ENCODE measurements at places on chromosomes 3 and 15.

- DNase-seq = no peak
Measured at GRCh38 chr15:53384417-53384816, 375.0 kb downstream of the WDR72 start.

GRCh38 chr15:78457101-78457500 lies 19.1 kb downstream of the IREB2 start:
- DNase-seq = no peak

DNA sequence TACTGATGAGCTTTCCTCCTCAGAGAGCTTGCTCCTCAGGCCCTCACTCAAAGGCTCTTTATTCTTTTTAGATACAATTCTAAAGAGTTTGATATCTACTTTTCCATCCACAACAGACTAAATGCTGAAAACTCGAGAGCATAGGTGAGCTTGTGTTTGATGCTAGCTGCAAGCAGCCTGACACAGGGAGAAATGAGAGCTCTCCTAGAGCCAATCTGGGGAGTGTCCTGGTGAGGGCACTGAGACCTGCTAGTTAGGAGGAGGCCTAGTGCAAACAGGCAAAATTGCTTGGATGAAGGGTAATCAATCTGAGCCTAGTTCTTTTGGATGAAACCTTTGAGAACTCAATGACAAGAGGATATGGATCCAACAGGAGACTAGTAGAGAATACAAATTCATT lies 300.8 kb downstream of the ZBTB20 start:
- no peak for DNase-seq

DNA sequence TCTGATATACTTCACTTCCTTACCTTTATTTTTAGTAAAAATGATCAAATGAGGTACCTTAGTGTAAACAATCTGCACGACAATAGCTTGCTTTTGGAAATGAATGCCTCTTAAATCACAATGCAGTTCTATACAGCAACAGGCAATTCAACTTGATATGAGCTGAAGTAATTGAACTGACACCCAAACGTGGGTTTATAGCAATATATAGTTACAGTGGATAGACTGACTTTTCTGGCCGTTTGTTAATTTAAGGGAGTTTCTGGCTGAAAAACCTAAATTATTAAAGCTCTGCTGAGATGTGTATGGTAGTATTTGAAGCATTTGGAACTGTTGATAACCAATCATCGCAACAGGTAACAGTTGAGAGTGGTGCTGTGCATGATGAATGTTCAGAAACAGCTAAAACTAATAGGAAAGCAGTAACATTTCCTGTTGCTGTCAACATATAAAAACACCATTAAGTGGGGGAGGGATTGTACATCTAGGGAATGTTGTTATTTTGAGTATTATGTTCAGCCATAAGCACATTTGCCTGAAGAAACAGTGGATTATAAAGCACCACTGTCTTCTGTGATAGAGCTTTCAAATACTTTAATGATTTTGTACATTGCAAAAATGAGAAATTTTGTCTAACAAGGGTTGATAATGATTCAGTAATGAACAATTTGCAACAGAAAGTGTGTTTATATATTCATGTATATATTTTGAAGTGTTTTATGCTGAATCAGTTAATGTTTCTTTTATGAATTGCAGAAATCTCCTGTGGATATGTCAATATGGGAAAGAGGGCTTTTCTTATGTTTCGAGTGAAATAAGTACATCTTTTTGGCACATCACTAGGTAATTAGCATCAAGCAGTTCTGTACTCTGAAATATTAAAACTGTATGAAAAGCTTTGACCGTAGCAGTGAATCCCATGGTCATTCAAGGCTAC lies 176.1 kb downstream of the TCF12 start:
- no peak for DNase-seq

GRCh38 chr3:172402892-172403643 lies 45.2 kb downstream of the GHSR start:
- no peak for DNase-seq

DNA sequence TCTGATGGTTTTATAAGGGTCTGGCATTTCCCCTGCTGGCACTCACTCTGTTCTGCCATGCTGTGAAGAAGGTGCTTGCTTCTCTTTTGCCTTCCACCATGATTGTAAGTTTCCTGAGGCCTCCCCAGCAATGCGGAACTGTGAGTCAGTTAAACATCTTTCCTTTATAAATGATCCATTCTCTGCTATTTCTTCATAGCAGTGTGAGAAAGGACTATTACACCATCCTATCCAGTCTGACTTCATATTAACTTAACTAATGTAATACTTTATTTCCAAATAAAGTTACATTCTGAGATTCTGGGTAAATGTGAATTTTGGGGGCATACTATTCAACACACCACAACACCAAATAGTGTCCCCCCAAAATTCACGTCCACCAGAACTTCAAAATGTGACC lies 22.2 kb upstream of the MAP3K13 start:
- DNase-seq = no peak

DNA sequence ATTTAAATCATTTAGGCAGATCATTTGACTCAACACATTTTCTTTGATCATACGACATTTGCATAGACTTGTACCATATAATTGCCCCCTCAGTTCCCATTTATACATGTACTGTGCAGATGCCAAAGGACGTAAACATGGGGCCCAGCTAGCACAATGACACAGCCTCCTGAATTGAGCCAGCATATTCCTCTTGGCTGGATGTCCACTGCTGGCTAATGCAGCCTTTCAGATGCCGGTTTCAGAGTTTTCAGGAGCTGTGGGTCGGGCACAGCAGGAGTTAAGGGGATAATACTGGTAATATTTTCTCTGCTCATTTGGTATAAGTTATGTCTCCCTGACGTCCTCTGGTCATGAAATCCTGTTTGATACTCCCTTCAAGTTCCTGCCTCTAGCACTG lies 39.4 kb downstream of the KAT2B start:
- no peak for DNase-seq

DNA sequence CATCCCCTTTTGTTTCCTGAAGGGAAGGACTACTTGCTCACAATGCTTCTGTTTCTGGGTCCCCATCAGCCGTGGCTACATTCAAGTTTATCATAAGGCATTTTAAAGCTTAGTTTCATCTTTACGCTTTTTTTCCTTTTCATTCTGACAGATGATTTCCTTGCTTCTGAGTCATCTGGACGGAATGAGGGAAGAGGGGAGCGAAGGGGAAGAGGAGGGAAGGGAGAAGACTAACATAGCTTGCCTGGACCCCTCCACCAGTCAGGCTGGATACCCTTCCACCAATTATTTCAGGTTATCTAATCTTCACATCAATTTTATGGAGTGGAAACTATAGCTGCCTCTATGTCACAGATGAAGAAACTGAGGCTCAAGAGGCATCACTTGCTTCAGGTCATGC lies 27.6 kb downstream of the FAM3D start:
- DNase-seq = no peak

- no peak for DNase-seq
Measured at GRCh38 chr15:59536553-59536952, 75.0 kb upstream of the GCNT3 start.

DNA sequence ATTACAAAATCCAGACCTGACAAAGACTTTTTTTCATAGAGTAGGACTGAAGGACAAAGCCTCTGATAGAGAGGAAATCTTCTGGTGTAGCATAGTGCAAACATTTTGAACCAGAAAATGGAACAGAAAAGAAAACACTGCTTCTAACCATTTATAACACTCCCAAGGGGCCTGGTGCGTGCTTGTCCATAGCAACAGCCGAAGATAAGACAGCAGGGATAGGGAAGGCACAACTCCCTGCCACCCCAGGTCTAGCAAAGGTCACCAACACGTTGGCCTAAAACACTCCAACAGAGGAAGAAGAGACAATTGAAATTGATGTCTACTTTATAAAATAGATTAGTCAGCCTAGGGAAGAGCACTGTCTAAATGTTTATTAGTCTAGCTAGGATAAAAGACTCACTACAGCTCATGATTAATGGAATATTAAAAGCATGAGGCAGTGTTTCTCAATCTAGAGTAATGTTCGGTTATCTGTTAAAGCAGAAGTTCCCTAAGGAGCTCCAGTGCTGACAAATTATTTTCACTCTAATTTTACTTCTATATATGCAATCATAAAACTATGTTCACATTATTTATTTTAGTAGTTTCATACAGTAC lies 145.2 kb downstream of the P3H2 start:
- DNase-seq = no peak

DNA sequence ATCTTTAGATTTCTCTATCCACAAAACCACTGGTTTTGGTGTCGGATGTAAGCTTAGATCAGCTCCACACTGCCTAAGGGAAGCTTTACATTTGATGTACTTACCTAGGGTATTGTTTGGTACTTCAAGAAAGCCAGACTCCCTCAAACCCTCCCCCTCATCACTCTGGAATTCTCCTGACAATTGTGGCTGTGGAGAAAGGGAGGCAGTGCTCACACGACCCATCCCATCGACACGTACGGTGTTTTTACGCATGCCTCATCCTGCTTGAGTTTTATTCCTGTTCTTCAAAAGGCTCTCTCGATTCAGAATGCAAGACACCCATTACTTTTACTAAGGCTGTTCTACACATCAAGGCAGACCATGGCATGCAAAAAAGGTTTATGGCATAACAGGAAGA lies 67.3 kb upstream of the ONECUT1 start:
- no peak for DNase-seq

DNA sequence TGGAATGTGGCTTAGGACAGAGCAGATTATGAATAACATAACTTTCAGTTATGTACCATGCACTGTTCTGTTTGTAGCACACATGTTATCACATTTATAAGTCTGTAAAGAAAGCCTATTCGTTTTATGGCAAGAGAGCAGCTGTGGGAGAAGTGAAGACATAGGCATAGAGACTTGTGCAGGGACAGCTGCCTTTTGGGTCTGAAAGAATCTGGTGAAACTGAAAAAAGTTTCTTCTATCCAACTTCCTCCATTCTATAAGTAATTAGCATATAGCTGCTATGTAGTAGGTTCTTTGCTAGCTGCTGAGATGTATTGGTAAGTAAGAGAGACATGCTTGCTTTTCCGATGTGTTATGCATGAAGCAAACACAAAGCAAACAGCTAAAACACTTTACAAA lies 1095.4 kb upstream of the CADM2 start:
- DNase-seq = no peak

DNA sequence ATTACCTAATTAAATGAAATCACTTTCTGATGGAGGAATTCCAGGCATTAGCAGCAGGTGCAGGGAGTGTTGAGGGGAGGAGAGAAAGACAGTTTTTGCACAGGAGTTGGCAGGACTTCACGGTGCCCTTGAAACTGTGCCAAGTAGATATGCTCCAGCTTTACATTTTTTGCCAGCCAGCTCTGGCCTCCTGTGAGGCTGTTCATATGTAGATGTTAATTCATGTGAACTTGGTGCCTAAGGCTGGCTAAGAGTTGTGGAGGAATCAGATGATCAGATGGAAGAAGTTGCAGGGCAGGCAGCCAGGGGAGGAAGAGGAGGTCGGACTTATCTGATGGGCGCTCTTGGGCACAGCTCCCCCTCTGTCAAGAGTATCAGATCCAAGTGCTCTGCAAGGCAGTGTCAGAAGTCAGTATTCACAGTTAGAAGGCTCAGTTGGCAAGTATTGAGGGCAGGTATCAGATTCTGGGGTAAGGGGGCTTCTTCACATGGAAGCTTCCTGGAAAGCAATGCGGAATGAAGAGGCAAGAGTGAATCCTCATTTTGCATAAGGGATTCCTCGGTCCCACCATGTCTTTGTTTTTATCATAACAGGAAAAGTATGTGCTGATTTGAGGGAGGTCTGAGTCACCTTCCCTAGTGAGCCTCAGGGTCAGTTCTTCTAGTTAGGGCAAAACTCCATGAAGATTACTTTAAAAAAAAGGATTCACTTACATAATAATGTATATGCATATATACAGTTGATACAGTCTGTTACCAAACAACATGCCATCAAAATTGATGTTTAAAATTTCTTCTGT lies 172.6 kb upstream of the UMPS start:
- no peak for DNase-seq

DNA sequence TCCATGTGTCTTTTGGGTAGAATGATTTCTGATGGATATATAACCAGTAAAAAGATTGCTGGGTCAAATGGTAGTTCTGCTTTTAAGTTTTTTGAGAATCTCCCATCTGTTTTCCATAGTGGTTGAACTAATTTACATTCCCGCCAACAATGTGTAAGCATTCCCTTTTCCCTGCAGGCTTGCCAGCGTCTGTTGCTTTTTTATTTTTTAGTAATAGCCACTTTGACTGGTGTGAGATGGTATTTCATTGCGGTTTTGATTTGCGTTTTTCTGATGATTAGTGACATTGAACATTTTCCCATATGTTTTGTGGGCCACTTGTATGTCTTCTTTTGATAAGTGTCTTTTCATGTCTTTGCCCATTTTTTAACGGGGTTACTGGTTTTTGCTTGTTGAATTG lies 36.3 kb upstream of the MB21D2 start:
- DNase-seq = no peak

- DNase-seq = no peak
Measured at GRCh38 chr15:52746162-52746757, 43.9 kb downstream of the ONECUT1 start.

DNA sequence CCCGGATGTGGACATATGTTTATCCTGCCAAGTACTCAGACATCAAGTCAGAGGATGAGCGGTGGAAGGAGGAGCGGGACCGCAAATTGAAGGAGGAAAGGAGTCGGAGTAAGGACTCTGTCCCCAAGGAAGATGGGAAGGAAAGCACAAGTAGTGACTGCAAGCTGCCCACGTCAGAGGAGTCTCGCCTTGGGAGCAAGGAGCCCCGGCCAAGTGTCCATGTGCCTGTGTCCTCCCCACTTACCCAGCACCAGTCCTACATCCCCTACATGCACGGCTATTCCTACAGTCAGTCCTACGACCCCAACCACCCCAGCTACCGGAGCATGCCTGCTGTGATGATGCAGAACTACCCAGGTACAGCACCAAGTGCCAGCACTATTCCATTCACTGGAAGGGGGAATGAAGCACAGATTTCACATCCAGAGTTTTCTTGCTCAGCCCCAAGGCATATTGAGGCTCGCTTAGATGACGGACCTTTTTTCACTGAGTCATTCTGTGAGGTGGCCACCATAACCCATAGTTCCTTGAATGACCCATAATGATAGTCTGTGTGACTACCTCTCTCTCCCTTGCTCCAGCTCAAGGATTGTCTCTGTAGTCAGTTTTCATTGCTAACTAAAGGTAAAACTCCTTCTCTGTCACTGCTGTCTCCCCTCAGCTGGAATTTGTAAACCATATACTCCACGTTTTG lies 97.1 kb downstream of the RBPMS2 start:
- DNase-seq = no peak

- no peak for DNase-seq
Measured at GRCh38 chr3:164209363-164209762, 868.9 kb downstream of the SI start.

GRCh38 chr3:41318520-41318919 lies 119.2 kb downstream of the CTNNB1 start:
- no peak for DNase-seq

DNA sequence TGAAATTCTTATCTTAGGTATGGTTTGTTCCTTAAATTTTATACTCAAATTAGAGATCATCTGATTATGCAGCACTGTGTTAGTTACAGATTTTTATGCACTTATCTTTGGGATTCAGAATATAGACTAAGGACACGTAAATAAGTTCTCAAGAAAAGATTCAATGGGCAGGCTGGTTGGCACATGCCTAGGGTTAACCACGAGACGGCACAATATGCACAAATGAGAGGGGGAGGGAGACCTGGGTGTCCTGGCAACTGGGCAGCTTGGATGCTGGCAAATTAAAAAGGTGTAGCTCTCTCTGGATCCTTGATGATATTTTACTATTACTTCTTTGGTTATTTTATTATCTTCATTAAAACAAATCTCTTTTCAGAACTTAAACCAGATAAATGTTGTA lies 672 bp downstream of the AADAC start:
- DNase-seq = no peak

All from CD4-positive, alpha-beta T cell treated with Interferon gamma for 1 hour (primary cell).